ENCODE measurements at places on chromosomes 5 and 9.

DNA sequence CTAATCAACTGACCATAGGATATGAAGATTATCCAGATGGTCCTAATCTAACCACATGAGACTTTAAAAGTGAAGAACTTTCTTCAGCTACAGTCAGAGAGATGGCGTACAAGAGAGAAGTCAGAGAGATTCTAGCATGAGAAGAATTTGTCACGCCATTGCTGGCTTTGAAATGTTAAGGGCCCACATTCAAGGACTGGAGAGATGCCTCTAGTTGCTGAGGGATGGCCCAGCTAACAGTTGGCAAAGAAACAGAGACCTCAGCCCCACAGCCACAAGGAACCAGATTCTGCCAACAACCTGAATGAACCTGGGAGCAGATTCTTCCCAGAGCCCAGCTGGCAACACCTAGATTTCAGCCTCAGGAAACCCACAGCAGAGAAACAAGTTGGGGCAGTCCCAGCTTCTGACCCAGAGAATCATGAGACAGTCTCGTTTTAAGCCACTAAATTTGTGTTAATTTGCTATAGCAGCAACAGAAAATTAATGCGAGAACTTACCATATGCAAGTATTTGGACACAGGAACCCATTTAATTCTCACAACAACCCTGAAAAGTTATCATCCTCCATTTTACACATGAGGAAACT, 132.0 kb downstream of the MLLT3 start:
- DNase-seq: no peak

DNA sequence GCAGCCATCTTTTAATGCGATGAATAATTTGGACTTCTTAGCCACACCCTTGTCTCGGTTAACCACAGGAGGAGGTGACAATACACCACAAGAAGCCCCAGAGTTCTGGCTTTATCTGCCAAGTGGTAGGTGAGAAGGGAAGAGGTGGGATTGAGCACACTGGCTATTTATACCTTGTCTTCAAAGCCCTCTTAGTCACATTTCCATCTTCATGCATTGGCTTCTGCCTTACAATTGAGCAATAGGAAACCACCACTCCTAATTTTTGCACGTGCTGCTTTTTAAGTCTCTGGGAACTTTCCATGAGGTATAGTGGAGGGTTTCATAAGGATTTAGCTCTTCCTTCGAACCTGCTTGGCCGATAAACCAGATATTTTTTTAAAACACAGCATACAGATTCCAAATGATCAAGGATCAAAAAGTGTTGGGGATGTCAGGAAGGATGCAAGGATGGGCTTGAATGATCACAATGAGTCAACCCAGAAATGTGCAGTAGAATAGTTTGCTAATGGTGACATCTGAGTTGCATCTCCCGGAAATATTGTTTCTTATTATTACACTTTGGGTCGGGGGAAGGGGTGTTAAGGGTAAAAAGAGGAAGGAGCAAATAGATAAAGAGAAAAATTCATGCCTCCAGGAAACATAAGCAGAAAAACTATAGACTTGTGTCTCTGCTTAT, 25.5 kb downstream of the PLAC8L1 start:
- DNase-seq: peak; percentile 10

- DNase-seq: no peak
Measured at GRCh38 chr9:126608551-126608950, 5.2 kb upstream of the LMX1B start.

DNA sequence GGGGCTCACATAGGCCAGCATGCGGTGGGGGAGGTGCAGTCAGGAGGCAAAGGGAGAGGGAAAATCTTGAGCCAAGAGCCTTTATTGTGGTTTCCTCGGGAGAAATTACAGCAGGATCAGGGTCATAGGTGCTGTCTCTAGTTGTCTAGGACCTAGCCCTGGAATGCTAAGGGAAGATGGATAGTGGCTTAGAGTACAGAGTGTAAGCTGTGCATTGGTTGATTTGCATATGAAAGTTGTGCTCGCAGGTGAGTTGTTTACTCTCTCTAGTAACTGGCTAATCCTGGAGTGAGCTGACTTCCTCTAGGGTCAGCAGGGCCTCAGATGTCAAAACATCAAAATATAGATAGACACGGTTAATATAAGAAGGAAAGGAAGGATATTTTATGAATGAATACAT, 877.7 kb downstream of the TLE4 start:
- DNase-seq: no peak

Data from iris pigment epithelial cell (primary cell).